Spleen (tissue), 13 donors: ENCODE measurements at places on chromosomes 11 and 22. TPM values are rescaled to one million over a fixed set of nuclear protein-coding genes. Genes with fewer than 3 reads are reported as not detected.

MUC5B gene
- under 0.01 TPM for polyA plus RNA-seq

PAMR1 gene
- 2.6 TPM for polyA plus RNA-seq

OR5A1 gene
- polyA plus RNA-seq: not detected

NPTXR gene
- polyA plus RNA-seq: 0.53 TPM

CCDC88B gene
- 623 TPM for polyA plus RNA-seq

WBP2NL gene
- 1.2 TPM for polyA plus RNA-seq

FGF19 gene
- not detected for polyA plus RNA-seq

OR2AG1 gene
- polyA plus RNA-seq: not detected

GRCh38 chr11:2467695-2468055 lies 22.9 kb downstream of the KCNQ1 start:
- peak; percentile 79 for DNase-seq
- peaks cover 36% of the 10 kb centered on the region for H3K4me1 ChIP-seq
- no peak overlapping the region for H3K27ac ChIP-seq
- H3K36me3 ChIP-seq: no peaks in the 10 kb centered on the region
- peak overlapping the region; percentile 30 for H3K4me3 ChIP-seq

- no peak overlapping the region for H3K27ac ChIP-seq
- H3K36me3 ChIP-seq: no peaks in the 10 kb centered on the region
- H3K4me3 ChIP-seq: no peak overlapping the region
- H3K4me1 ChIP-seq: no peaks in the 10 kb centered on the region
- H3K27me3 ChIP-seq: peaks cover 68% of the 10 kb centered on the region
- DNase-seq: no peak
These were observed 47.8 kb downstream of the SLC22A12 start for GRCh38 chr11:64638829-64639228.

GRCh38 chr22:22698263-22698750 lies 53.9 kb downstream of the GGTLC2 start:
- H3K4me3 ChIP-seq: no peak overlapping the region
- peaks cover 5% of the 10 kb centered on the region for H3K4me1 ChIP-seq
- H3K36me3 ChIP-seq: no peaks in the 10 kb centered on the region
- no peak for DNase-seq

DNA sequence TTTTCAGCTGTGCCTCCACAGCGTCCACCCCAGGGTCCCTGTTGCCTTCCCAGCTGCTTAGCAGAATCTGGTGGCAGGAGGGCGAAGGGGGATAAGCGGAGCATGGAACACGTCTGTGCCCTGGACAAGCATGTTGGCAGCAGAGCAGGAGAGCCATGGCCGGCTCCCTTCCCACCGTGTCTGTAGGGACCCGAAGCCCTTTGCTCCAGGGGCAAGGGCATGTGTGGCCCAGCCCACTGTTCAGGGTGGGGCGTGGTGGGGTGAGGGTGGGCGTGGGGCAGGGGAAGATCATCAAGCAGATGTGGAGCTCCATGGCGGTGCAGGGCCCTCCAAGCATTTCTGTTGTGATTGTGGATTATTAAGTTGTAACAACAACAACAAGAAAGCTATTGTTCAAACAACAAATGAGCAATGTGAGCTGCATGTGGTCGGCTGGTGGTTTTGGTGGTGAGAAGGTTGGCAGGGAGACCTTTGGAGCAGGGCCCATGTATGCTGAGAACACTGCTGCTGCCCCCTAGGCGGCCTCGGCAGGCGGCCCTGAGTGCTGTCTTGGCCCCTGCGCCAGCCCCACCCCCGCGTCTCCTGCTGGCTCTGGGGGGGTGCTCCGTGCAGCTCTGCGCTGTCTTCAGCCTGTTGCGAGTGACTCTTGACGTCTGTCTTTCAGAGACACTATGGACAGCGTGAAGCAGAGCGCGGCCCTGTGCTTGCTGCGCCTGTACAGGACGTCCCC lies 50.9 kb downstream of the AP2A2 start:
- H3K27ac ChIP-seq: peak overlapping the region; percentile 79
- H3K4me3 ChIP-seq: no peak overlapping the region
- DNase-seq: no peak

GRCh38 chr11:94968334-94968958 lies 4.9 kb downstream of the CWC15 start:
- H3K4me1 ChIP-seq: peaks cover 39% of the 10 kb centered on the region
- H3K27me3 ChIP-seq: no peaks in the 10 kb centered on the region
- no peak overlapping the region for H3K4me3 ChIP-seq
- H3K36me3 ChIP-seq: peaks cover 73% of the 10 kb centered on the region
- DNase-seq: no peak

GRCh38 chr11:13216019-13216710 lies 61.4 kb upstream of the BMAL1 start:
- DNase-seq: no peak
- no peaks in the 10 kb centered on the region for H3K36me3 ChIP-seq
- no peak overlapping the region for H3K27ac ChIP-seq
- no peak overlapping the region for H3K4me3 ChIP-seq
- no peaks in the 10 kb centered on the region for H3K4me1 ChIP-seq
- H3K27me3 ChIP-seq: no peaks in the 10 kb centered on the region

DNA sequence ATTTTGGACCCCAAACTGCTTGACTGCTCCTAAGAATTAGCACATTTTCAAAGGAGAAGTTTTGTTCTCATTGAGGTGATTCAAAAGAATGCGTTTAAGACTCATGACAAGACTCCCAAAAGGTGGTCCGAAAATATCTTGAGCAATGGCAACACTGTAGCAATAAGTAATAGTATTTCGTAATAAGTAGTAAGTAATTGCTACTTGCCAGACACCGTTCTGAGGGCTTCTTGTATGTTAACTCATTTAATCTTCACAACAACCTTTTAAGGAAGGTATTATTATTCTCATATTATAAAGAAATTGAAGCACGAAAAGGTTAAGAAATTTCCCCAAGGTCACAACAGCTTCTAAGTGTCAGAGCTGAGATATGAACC lies 184.0 kb upstream of the SORL1-AS1 start:
- no peaks in the 10 kb centered on the region for H3K36me3 ChIP-seq
- no peaks in the 10 kb centered on the region for H3K27me3 ChIP-seq
- H3K27ac ChIP-seq: no peak overlapping the region
- no peak for DNase-seq

DNA sequence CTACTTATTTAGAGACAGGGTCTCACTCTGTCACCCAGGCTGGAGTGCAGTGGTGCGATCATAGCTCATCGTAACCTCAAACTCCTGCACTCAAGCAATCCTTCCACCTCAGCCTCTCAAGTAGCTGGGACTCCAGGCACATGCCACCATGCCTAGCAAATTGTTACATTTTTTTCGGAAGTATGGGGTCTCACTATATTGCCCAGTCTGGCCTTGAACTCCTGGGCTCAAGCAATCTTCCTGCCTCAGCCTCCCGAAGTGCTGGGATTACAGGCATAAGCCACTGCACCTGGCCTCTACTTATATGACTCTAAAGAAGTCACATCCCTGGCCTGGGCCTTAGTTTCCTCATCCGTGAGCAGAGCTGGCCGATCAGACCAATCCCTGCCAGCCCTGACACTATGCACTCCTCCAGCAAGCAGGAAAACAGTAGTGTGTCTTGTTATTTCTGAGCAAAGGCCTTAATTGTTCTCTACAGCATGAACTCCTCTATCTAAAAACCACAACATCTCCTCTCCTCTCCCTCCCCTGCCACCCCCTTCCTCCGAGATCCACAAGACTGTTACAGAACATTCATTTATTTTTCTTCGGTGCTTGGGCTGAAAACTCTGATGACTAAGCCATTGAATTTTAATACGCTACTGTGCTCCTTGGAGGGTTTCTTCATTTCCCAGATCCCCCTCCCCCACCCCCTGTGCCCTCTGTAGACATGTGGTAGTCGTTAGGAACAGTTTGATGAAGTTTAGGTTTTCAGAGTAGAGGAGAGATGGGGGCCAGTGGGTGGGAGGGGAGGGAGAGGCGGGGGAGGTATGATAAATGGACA lies 91.5 kb downstream of the ABTB2 start:
- H3K4me3 ChIP-seq: no peak overlapping the region
- H3K27me3 ChIP-seq: no peaks in the 10 kb centered on the region
- H3K27ac ChIP-seq: no peak overlapping the region
- DNase-seq: no peak

GRCh38 chr11:63564784-63565350 lies 1.7 kb upstream of the PLAAT2 start:
- H3K27me3 ChIP-seq: no peaks in the 10 kb centered on the region
- no peak overlapping the region for H3K4me3 ChIP-seq
- no peaks in the 10 kb centered on the region for H3K36me3 ChIP-seq

DNA sequence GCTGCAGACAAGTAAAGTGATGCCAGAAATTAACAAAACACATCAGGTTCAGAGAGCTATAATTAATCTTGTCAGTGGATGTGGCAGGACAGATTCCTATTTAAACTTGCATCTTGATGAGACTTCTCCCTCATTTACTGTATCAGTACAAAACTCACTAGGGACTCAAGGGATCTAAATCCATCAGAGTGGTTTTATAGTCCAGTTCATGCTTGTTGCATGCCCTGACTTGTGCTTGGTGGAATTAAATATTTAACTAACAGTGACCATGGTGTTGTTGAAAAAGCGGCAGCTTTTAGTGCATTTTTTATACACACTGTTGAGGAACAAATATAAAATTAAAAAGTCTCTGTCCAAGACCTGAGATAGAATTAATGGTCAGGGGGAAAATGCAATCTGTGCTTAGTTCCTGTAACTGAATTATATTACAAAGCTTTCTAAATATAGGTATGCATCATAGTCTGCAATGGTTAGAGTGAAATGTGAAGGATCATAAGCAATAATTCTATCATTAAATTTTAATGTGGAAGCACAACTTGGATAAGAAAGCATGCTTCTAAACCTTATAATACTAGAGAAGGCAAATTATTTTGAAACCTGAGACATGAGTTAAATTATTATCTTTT lies 1475.5 kb upstream of the TENM4 start:
- H3K36me3 ChIP-seq: no peaks in the 10 kb centered on the region
- no peaks in the 10 kb centered on the region for H3K4me1 ChIP-seq
- no peak overlapping the region for H3K4me3 ChIP-seq
- no peaks in the 10 kb centered on the region for H3K27me3 ChIP-seq
- H3K27ac ChIP-seq: no peak overlapping the region

DNA sequence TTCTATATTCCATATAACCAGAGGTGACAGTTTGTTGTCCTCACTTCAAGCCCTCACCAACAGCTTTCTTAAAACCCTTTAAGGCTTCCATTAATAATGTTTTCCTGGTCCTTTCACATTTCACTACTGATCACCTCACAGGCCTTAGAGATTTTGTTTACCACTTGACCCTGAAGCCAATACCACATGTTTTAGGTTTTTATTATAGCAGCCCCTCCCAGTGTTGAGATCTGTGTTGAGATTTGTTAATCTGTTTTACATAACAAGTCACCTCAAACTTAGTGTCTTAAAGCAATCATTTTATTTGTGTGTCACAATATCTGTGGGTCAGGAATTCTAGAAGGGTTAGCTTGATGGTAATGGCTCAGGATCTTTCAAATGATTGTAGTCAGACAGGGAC lies 49.9 kb downstream of the FAR1 start:
- H3K4me1 ChIP-seq: no peaks in the 10 kb centered on the region
- H3K27ac ChIP-seq: no peak overlapping the region
- no peak for DNase-seq
- H3K4me3 ChIP-seq: no peak overlapping the region

DNA sequence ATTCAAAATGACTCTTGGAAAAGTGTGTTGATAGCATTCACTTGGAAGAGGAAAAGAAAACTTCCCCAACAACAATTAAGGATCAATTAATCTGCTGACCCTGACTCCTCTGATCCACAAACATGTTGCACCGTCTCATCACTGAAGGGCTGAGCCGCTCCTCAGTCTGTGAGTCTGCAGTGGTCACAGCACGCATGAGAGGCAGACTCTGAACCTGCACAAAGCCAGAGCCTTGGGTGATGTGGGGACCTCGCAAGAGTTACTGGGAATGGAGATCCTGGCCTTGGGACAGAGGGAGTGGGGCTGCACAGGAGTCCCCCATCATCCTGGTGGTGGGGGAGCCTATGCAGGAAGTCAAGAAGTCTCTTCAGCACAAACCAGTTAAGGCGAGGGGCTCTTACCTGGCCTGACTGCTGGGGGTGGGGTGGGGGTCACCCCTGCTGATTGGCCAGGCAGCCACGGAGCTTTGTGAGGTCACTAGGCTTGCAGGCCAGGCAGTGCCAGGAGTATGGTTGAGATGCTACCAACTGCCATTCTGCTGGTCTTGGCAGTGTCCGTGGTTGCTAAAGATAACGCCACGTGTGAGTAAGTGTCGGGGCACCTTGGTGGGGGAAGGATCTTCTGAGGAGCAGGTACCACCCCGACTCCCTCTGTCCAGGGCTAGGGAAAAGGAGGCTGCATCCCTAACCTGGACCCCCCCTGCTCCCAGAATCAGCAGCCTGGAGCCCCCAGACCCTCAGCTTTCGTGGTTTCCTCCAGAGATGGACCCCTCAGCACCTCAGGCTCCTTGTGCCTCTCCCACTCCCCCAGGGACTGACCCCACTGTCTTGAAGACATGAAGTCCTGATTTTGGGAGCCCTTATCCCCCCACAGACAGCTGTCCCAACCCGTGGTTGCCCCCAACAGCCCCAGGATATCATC lies at the start of gene ACR:
Gene ACR, plus strand, starts transcription at position 477 of the 921 bp plus-strand sequence. Its CDS starts 32 bp downstream, at position 509.
- DNase-seq: peak; percentile 54
- no peak within 1 kb of the TSS for H3K4me3 ChIP-seq
- no peak within 1 kb of the TSS for H3K27ac ChIP-seq
- no peaks in the 10 kb centered on the region for H3K27me3 ChIP-seq
- H3K4me1 ChIP-seq: no peaks in the 10 kb centered on the region

GRCh38 chr11:12704049-12704448 lies 29.8 kb downstream of the TEAD1 start:
- H3K27ac ChIP-seq: no peak overlapping the region
- DNase-seq: no peak
- H3K36me3 ChIP-seq: no peaks in the 10 kb centered on the region
- no peaks in the 10 kb centered on the region for H3K27me3 ChIP-seq

DNA sequence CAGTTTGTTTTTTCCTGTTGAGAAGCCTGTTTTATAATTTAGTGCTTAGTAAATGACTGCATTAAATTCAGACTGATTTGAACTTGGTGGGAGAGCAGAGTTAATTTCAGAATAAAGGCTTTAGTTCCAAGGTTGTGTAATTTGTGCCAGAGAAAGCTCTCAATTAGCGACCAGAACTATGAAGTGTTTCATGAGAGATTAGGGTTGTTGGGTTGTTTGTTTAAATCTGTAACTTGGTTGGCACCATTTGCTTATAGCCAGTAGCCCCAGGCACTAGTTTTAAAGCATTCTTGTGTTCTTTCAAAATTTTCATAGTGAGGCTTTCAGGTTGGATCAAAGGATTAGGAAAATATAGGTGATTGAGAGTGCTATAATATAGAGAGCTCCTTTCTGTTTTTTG lies 25.5 kb downstream of the UVRAG start:
- H3K4me3 ChIP-seq: no peak overlapping the region
- H3K27me3 ChIP-seq: no peaks in the 10 kb centered on the region
- no peaks in the 10 kb centered on the region for H3K36me3 ChIP-seq
- DNase-seq: no peak
- H3K4me1 ChIP-seq: peaks cover 12% of the 10 kb centered on the region
- no peak overlapping the region for H3K27ac ChIP-seq
